Right ventricle myocardium superior (tissue), 1 donor: ENCODE measurements at places on chromosomes 11 and 22. TPM values are rescaled to one million over a fixed set of nuclear protein-coding genes. Genes with fewer than 3 reads are reported as not detected.

RBM14 gene
- total RNA-seq: 28.7 TPM

MUC5B gene
- not detected for total RNA-seq

C11orf16 gene
- not detected for total RNA-seq

GRM5 gene
- 0.13 TPM for total RNA-seq

APOA5 gene
- total RNA-seq: not detected

PRODH gene
- 11.9 TPM for total RNA-seq

CARNS1 gene
- total RNA-seq: 15.0 TPM

B4GALNT4 gene
- total RNA-seq: 0.94 TPM

SAA2 gene
- total RNA-seq: 1.3 TPM

LRRC32 gene
- 30.3 TPM for total RNA-seq

F2 gene
- 0.11 TPM for total RNA-seq

MYO7A gene
- total RNA-seq: 4.4 TPM

OR8G5 gene
- not detected for total RNA-seq

FREY1 gene
- not detected for total RNA-seq

NAV2 gene
- 10.5 TPM for total RNA-seq

HBD gene
- not detected for total RNA-seq

DMC1 gene
- total RNA-seq: 0.56 TPM

SYCE3 gene
- total RNA-seq: not detected

PGGHG gene
- 6.1 TPM for total RNA-seq

ASPHD2 gene
- total RNA-seq: not detected

GUCY1A2 gene
- total RNA-seq: 10.6 TPM

SLC3A2 gene
- 32.9 TPM for total RNA-seq

TRIM6 gene
- total RNA-seq: 0.91 TPM

WNT7B gene
- total RNA-seq: not detected

LRRC75B gene
- 5.0 TPM for total RNA-seq

SPTBN2 gene
- 1.3 TPM for total RNA-seq

CABP7 gene
- total RNA-seq: not detected

OR4X1 gene
- not detected for total RNA-seq
